ENCODE measurements at places on chromosomes 12 and 14. TPM values are rescaled to one million over a fixed set of nuclear protein-coding genes. Genes with fewer than 3 reads are reported as not detected.

DNA sequence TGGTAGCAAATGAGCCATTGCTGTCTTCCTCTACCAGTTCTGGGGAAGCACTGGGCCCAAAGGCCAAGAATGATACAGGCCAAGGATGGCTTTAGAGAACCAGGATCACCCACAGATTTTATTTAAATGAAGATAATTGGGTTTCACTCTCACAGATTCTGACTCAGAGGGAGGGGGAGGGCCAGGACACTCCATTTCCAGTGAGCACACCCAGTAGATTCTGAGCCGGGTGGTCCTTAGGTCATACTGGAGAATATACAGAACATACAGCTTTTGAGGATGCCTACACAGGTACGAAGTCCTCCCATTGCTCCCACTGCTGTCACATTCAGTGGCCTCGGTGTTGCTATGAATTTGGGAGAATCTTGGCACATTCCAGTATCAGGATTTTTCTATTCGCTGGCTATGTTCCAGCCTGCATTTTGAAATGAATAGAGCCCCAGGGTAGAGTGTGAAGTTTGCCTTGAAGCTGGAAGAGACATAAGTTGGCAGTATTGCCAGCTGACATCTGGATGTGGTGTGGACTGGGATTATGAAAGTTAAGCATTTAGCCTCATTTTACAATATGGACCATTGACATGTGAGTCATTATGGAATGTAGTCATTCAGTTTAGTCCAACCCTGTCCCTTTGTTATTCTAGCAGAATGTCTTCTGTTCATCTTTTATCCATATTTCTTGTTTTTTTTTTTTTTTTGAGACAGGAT lies 45.8 kb upstream of the POC1B start:
- peaks cover 21% of the 10 kb centered on the region for H3K4me1 ChIP-seq
- no peak overlapping the region for H3K4me3 ChIP-seq
- no peaks in the 10 kb centered on the region for H3K36me3 ChIP-seq
- no peaks in the 10 kb centered on the region for H3K27me3 ChIP-seq

GRCh38 chr12:89893972-89894706 lies 185.5 kb upstream of the ATP2B1 start:
- no peak overlapping the region for H3K27ac ChIP-seq
- no peaks in the 10 kb centered on the region for H3K36me3 ChIP-seq
- no peak for DNase-seq
- no peaks in the 10 kb centered on the region for H3K4me1 ChIP-seq

DNA sequence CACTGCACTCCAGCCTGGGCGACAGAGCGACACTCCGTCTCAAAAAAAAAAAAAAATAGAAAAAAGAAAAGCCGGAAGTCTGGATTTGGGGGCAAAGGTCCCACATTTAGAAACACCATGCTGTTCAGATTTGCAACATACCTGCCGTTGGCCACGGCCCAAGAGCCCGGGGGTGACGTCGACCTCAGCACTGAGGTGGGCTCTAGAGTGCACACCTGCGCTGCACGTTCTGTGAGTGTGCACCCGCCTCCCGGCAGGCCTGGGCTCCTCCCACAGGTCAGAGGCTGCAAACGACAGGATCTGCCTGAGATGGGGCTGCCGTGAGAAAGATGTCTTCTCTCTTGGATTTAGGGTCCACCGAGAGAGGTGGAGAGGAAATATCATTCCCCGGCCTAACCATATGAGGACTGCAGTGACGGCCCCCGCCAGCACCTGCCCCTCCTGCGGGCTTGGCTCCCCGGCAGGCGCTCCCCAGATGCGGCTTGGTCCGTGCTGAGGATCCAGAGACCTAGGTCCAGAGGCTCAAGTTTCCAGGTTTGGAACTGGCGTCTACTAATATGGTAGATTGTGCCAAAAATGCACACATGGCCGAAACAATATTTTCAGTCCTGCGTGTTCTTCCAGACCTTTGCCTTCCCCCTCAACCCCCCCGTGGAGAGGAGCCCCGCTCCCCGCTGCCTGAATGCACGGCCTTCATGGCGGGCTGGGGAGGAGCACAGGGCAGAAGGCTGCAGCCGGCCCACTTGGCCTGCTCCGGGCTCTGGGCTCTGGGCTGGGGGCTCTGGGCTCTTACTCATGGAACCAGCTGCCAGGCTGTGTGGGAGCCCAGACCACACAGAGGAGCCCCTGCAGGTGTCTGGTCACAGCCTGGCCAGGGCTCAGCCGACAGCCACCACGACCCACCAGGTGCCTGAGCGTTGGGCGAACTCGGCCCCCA lies 58.8 kb upstream of the FBRSL1 start:
- no peak for DNase-seq
- no peaks in the 10 kb centered on the region for H3K36me3 ChIP-seq
- H3K27me3 ChIP-seq: peaks cover 64% of the 10 kb centered on the region
- H3K27ac ChIP-seq: no peak overlapping the region
- H3K4me3 ChIP-seq: no peak overlapping the region

GRCh38 chr12:29132316-29132715 lies 16.8 kb upstream of the FAR2 start:
- H3K4me1 ChIP-seq: no peaks in the 10 kb centered on the region
- no peaks in the 10 kb centered on the region for H3K36me3 ChIP-seq
- no peak overlapping the region for H3K27ac ChIP-seq
- H3K27me3 ChIP-seq: no peaks in the 10 kb centered on the region
- DNase-seq: no peak

- H3K4me1 ChIP-seq: peaks cover 4% of the 10 kb centered on the region
- no peak overlapping the region for H3K4me3 ChIP-seq
- H3K27ac ChIP-seq: peak overlapping the region; percentile 12
- DNase-seq: no peak
- H3K27me3 ChIP-seq: no peaks in the 10 kb centered on the region
These were observed 360.8 kb downstream of the CCDC91 start for GRCh38 chr12:28550757-28551704.

DNA sequence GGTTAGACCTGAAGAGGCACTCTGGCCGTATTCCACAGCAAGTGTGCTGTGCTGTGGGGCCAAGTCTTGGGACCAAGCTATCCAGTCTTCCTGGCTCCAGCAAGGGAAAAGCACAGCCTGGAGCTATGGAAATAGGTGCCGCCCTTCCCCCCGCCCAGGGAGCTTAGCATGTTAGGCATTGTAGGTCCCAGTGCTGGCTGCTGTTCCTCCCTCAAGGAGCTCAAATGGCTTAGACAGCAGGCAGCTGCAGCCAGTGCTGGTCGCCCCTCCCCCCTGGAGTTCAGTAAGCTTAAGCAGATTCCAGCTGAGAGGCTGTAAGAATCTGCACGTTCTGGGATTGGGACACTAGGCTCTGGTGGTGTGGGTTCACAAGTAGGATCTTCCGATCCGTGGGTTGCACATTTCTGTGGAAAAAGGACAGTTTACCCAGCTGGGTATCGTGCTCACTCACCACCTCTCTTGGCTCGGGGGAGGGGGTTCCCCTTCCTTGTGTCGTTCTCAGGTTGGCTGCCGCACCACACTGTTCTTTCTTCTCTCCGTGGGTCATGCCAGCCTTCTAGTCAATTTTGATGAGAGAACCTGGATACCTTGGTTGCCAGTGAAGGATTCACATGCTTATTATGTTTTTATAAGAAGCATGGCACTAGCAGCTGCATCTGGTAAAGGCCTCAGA lies 127.3 kb downstream of the CNTN1 start:
- H3K36me3 ChIP-seq: no peaks in the 10 kb centered on the region
- no peaks in the 10 kb centered on the region for H3K4me1 ChIP-seq
- H3K27me3 ChIP-seq: no peaks in the 10 kb centered on the region
- no peak for DNase-seq

- H3K36me3 ChIP-seq: no peaks in the 10 kb centered on the region
- no peak for DNase-seq
- no peak overlapping the region for H3K27ac ChIP-seq
- H3K4me1 ChIP-seq: peaks cover 6% of the 10 kb centered on the region
- H3K27me3 ChIP-seq: no peaks in the 10 kb centered on the region
- H3K4me3 ChIP-seq: no peak overlapping the region
These were observed 3.5 kb upstream of the RHOJ start for GRCh38 chr14:63200767-63201166.

- no peak overlapping the region for H3K4me3 ChIP-seq
- H3K4me1 ChIP-seq: no peaks in the 10 kb centered on the region
- no peaks in the 10 kb centered on the region for H3K36me3 ChIP-seq
- no peak for DNase-seq
- no peaks in the 10 kb centered on the region for H3K27me3 ChIP-seq
- H3K27ac ChIP-seq: no peak overlapping the region
These were observed 128.3 kb upstream of the STXBP6 start for GRCh38 chr14:25178255-25178654.

DNA sequence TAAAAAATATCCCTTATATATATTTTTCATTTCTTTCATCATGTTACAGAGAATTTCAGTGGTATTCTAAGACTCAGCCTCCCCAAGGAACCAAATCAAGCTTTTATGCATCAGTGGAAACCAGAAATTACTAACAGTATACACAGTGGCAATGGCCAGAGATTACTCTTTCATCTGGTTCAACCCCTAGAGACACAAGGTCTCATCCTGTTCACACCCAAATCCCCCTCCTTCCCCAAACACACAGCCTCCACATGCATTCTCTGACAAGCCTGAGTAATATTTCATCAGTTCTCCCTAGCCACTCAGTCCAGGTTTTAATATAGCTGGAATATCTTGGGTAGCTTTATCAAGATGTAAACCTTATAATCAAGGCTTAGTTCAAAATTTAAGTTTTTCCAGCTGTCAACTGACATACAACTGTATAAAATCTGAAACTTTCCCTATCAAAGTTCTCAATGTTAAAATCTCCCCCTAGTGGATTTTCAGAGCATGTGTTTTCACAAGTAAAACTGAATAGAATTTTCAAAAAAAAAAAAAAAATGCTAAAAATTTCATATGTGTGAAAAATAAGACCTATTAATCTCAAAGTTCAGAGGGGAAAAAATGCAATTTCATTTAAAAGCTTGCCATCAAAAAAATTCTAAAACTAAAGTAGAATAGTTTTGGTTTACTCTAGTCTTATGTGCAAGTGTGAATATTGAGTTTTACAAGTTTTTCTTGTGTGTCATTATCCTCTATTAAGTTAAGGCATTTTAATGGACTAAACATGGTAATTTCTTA lies 10.5 kb upstream of the SSTR1 start:
- H3K36me3 ChIP-seq: no peaks in the 10 kb centered on the region
- H3K4me3 ChIP-seq: no peak overlapping the region
- no peaks in the 10 kb centered on the region for H3K27me3 ChIP-seq
- no peak for DNase-seq
- no peak overlapping the region for H3K27ac ChIP-seq

GRCh38 chr14:44897041-44897844 lies 64.5 kb downstream of the KLHL28 start:
- DNase-seq: peak; percentile 100
- no peaks in the 10 kb centered on the region for H3K27me3 ChIP-seq
- H3K27ac ChIP-seq: peak overlapping the region; percentile 99
- peak overlapping the region; percentile 94 for H3K4me3 ChIP-seq
- peaks cover 17% of the 10 kb centered on the region for H3K4me1 ChIP-seq

DNA sequence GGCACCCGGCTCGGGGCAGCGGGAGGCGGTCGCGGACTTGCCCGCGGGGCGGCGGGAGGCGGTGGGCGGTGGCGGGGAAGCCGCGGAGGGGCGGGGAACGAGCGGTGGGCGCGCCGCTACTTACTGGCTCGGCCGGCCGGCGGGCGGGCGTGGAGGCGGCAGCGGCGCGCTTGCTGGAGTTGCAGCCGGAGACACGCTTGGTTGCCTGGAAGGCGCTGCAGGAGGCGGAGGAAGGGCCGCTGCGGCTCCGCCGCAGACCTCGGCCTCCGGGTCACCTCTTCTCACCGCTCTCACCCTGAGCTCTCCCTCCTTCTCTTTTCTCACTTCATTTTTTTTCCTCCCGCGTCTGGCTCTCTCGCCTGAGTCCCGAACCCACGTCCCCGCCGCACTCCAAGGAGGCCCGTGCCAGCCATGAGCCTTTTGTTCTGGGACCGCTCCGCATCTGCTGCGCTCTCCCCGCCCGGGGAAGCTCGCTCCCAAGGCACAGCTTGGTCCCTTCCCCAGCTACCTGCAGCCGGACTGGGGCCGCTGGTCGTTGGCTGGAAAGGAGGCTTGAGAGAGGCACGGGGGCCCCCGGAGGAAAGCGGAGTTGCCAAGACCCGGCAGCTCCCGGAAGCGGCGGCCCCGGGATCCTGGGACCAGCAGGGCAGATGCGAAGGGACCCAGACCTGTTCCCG lies 592 bp upstream of the KCNK10 start:
- H3K27ac ChIP-seq: no peak overlapping the region
- H3K36me3 ChIP-seq: no peaks in the 10 kb centered on the region
- no peak for DNase-seq
- peaks cover 90% of the 10 kb centered on the region for H3K27me3 ChIP-seq

GRCh38 chr12:45336331-45336730 lies 120.4 kb downstream of the ANO6 start:
- no peak overlapping the region for H3K4me3 ChIP-seq
- DNase-seq: no peak
- H3K4me1 ChIP-seq: peaks cover 14% of the 10 kb centered on the region
- H3K36me3 ChIP-seq: no peaks in the 10 kb centered on the region

DNA sequence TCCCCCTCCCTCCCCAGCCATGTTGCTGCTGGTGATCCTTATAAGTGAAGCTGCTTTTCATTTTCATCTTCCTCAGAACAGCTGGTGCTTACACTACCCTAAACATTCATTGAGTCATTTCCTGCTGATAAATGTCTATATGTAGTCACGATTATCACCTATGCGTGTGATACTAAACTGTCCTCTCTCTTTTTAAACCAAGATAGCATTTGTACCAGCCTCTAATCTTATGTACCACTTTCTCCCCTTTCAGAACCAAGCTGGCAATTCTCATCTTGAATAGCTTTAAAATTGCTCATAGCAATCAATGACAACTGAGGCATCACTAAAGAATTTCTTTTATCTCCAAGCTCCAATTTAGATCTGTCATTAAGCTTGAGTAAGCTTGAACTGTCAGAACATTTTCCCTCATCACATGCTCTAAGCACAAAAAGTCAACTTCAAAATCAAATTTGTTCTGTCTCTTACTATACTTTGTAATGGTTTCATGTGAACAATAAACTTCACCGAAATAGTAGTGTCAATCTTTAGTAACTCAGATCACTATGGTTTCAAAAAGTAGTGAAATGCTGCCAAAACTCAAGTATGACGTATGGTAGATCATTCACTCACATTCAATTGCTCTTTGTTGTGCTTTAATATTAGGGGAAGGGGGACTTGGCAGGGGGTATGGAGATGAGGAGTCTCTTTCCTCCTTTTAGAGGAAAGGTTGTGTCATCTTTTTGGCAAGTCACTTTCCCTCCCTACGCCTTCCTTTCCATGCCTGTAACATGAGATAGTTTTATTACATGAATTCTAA lies 178.1 kb upstream of the NOVA1 start:
- H3K36me3 ChIP-seq: no peaks in the 10 kb centered on the region
- peak overlapping the region; percentile 69 for H3K27ac ChIP-seq
- no peaks in the 10 kb centered on the region for H3K27me3 ChIP-seq
- no peak for DNase-seq

B4GALNT1 gene
- 0.38 TPM for total RNA-seq

CRY1 gene
- 34.6 TPM for total RNA-seq

NRXN3 gene
- 3.0 TPM for total RNA-seq

CTSG gene
- 0.89 TPM for total RNA-seq

AMDHD1 gene
- 0.93 TPM for total RNA-seq
